ENCODE measurements at places on chromosomes 11 and 22.

DNA sequence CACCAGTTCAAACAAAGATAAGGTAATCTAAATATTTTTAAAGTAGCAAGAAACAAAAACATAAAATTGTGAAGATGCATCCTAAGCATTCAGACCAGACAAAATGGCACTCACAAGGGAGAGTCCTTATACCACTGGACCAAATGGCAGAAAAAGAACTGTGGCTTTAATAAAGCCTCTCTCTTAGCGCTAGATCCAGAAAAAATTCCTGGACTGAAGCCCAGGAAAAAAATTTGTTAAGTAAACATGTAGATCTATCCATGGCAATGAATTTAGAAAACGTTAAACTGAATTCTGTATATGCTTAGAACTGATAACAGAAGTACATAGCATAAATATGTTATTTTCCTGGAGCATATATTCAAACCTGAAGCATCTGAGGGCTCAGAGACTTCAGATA is 11.8 kb upstream of the CD59 start:
- DNase-seq, result no peak

GRCh38 chr11:12167061-12168000 is 56.9 kb downstream of the MICAL2 start:
- no peak for DNase-seq

GRCh38 chr11:446891-447290 is 3.2 kb upstream of the PTDSS2 start:
- no peak for DNase-seq

GRCh38 chr11:58771458-58771855 is 39.7 kb upstream of the GLYAT start:
- DNase-seq, result no peak
